ENCODE measurements at places on chromosomes 12 and 14. TPM values are rescaled to one million over a fixed set of nuclear protein-coding genes. Genes with fewer than 3 reads are reported as not detected.

DNA sequence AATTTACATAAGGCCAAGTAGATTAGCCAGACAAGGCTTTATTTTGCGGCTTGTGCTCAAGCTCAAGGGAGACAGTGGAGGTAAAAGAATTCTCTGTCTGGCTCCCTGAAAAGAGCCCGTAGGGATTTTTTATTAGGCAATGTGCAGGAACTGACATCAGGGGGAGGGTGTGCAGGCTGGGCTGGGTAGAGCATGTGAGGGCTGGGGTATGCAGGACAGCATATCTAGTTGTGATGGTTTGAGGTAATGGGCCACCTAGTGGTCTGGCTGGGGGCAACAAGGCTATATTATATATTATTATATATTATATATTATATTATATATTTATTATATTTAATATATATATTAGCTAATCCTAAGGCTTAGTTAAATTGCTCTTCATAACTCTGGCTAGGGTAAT, 102.1 kb downstream of the TMEM117 start:
- no peak overlapping the region for H3K4me3 ChIP-seq
- no peaks in the 10 kb centered on the region for H3K36me3 ChIP-seq
- no peaks in the 10 kb centered on the region for H3K27me3 ChIP-seq
- no peak for DNase-seq

GRCh38 chr12:67916266-67916970, 72.8 kb upstream of the IFNG-AS1 start:
- H3K27me3 ChIP-seq: no peaks in the 10 kb centered on the region
- H3K4me1 ChIP-seq: no peaks in the 10 kb centered on the region
- H3K36me3 ChIP-seq: no peaks in the 10 kb centered on the region
- no peak overlapping the region for H3K4me3 ChIP-seq

DNA sequence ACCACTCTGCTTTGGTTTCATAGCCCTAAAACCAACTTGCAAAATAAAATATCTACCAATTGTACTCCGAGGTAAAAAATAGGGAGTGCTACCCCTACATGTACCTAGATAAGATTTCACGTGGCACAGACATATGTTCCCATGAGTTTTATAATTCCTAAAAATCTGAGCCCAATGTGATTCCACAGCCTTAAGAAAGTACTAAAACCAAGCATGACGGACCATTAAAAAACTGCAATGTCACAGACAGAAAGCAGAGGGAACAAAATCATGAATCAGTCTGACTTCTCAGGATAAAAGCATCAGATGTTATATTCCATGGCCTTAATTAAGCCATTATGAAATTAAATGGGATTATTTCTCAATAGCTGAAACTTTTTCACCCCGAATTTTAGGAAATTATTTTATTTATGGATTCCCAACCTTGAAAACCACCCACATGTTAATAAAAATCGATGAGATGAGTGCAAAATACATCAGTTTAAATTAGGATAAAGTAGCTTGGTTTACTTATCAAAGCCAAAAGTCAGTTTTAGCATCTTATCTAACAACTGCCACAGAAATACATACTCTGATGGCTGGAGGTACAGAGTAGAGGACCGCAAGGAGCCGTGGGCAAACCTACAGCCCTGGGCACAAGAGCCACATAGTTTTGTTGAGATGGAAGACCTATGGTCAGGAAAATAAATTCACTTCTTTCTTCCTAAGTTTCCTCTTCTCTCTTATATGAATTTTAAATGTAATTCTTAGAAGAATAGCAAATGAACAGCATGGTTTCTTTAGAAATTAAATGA, 4.5 kb downstream of the ITPR2 start:
- no peaks in the 10 kb centered on the region for H3K27me3 ChIP-seq
- DNase-seq: no peak
- no peak overlapping the region for H3K27ac ChIP-seq
- H3K4me3 ChIP-seq: no peak overlapping the region

GRCh38 chr12:520119-520518, 60.4 kb downstream of the B4GALNT3 start:
- H3K36me3 ChIP-seq: no peaks in the 10 kb centered on the region
- DNase-seq: no peak
- H3K27me3 ChIP-seq: no peaks in the 10 kb centered on the region

Gene LALBA
- not detected for total RNA-seq
